PC-9 (cell line): ENCODE measurements at places on chromosomes 2 and 18. TPM values are rescaled to one million over a fixed set of nuclear protein-coding genes. Genes with fewer than 3 reads are reported as not detected.

Gene CPO
- total RNA-seq: not detected in 2 replicates

Gene FEV
- not detected in 2 replicates for total RNA-seq

Gene TMEM169
- total RNA-seq: 0.46 and 0.58 TPM in 2 replicates

Gene PREB
- 35.7 and 36.2 TPM in 2 replicates for total RNA-seq

Gene ACKR3
- total RNA-seq: 19.6 and 20.3 TPM in 2 replicates

Gene FN1
- 39.4 and 42.5 TPM in 2 replicates for total RNA-seq

Gene CXCR2
- not detected in 2 replicates for total RNA-seq

Gene CRYGC
- total RNA-seq: not detected in 2 replicates

Gene ZNF519
- total RNA-seq: 23.8 and 25.8 TPM in 2 replicates
